ENCODE measurements at places on chromosomes 2 and 18.
A peak's percentile ranks its signal among the peaks of the same experiment; 100 is the strongest.

- DNase-seq, result no peak
Observed at GRCh38 chr2:172772633-172773032, 37.0 kb downstream of the RAPGEF4 start.

GRCh38 chr2:71630454-71631328, 177.3 kb downstream of the DYSF start:
- DNase-seq, result no peak

- no peak for DNase-seq
Observed at GRCh38 chr18:32769071-32769585, 3.7 kb downstream of the KLHL14 start.

GRCh38 chr18:63183378-63183777, 136.2 kb downstream of the BCL2 start:
- DNase-seq, result no peak

- DNase-seq, result no peak
Observed at GRCh38 chr2:109702250-109702985, 88.3 kb downstream of the SOWAHC start.

DNA sequence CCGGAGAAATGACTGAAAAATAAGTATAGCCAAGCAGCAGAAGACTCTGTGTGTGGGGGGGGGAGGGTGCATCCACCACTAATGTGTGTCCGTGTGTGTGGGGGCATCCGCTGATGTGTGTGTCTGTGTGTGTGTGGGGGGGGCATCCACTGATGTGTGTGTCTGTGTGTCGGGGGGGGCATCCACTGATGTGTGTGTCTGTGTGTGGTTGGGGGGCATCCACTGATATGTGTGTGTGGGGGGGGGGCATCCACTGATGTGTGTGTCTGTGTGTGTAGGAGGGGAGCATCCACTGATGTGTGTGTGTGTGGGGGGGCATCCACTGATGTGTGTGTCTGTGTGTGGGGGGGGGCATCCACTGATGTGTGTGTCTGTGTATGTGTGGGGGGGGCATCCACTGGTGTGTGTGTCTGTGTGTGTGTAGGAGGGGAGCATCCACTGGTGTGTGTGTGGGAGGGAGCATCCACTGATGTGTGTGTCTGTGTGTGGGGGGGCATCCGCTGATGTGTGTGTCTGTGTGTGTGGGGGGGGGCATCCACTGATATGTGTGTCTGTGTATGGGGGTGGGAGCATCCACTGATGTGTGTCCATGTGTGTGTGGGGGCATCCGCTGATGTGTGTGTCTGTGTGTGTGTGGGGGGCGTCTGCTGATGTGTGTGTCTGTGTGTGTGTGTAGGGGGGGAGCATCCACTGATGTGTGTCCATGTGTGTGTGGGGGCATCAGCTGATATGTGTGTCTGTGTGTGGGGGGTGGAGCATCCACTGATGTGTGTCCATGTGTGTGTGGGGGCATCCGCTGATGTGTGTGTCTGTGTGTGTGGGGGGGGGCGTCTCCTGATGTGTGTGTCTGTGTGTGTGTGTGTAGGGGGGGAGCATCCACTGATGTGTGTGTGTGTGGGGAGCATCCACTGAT, 125.0 kb downstream of the NFATC1 start:
- peak; percentile 55 for DNase-seq

DNA sequence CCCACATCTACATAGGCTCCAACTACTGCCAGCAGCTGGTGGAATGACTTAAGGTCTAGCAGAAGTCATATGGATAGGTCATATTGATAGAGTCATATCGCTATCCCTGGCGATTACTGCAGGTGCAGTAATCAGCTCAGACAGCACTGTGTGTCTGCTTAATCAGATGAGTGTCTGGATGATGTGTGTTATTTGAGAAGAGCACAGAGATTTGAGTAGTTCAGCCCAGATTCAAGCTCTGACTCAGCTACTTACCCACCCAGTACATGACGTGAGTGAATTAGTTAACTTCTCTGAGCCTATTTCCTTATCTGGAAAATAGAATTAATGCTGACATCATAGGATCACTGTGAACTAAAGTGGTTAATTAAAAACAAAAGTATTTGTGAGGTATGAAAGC, 78.9 kb downstream of the EHD3 start:
- no peak for DNase-seq

DNA sequence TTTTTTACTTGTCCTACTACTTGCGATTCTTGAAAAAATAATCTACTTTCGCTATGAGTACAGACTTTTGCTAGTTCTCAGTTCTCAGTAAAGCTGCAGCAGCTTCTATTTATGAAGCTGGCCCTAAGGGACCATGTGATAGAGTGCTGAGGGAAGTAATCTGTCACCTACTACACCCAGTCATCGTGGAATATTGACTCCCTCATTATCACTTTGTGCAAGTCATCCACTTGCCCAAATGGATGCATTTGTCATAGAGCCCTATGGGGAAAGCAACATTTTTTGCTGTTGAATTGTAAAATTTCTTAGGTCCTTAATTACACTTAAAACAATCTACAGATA, 1919.8 kb downstream of the SUCLG1 start:
- DNase-seq, result no peak

GRCh38 chr2:160241251-160242137, 41.4 kb upstream of the ITGB6 start:
- DNase-seq, result no peak

DNA sequence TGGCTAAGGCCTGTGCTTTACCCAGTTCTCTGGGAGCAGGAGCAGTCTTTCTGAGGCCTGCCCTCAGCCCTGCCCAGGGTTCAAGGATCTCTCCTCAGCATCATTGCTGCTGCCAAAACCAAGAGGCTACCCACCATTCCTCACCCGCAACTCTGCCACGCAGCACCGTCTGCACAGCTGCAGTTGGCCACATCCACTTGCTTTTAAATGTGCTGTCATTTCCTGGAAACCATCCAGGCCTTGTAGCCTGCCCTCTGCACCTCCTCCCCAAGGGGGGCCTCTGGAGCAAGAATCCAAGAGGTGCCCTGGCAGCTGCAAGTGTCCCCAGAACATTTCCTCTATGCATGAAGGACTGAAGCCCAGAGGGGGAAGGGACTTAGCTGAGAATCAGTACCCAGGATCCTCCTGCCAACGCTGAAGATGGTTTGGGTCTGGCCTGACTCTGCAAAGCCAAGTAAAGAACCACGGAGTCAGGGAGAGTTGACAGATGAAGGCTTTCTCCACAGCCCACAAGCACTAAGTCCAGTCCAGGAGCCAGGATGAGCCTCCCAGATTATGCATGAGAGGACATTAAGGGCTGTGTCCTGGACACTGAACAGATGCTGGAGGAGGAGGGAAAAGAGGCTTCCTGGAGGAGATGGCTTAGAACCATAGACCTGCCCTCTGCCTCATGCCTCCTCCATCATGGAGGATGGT, 14.9 kb downstream of the EMX1 start:
- DNase-seq, result no peak

GRCh38 chr2:112671801-112672200, 26.1 kb downstream of the SLC20A1 start:
- no peak for DNase-seq
